Astrocyte of the hippocampus (primary cell): ENCODE measurements at places on chromosomes 1 and 21.

DNA sequence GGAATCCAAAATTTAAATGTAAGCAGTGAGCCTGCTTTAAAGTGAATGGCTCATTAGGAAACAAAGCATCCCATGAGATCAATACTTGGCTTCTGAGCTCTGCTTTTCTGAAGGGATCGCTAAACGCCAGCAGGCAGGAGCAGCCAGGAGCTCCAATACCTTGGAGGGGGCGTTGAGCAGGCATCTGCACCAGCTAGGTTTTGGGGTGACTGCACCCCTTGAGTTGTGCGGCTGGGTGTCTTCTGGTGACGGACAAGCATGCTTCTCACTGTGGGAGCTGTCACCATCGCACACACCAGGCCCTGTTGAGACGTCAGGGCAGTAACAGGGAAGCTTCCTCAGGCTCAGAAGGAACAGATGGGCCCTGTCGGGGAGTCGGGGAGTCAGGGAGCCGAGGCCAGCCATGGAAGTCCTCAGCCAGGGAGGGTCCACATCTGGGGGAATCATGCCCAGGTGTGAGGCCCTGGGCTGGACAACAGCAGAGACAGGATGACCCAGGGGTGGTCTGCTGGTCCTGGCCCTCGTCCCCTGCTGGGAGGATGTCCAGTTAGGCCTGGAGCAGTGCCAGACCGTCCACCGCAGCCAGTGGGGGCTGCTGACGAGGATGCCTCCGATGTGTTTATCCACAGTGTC lies 57.9 kb upstream of the ADARB1 start:
- no peak for DNase-seq

- no peak for DNase-seq
These were observed 15.2 kb downstream of the DOP1B start for GRCh38 chr21:36171741-36172331.

- DNase-seq, result peak; percentile 76
These were observed 59.3 kb downstream of the GPR88 start for GRCh38 chr1:100597061-100597741.

DNA sequence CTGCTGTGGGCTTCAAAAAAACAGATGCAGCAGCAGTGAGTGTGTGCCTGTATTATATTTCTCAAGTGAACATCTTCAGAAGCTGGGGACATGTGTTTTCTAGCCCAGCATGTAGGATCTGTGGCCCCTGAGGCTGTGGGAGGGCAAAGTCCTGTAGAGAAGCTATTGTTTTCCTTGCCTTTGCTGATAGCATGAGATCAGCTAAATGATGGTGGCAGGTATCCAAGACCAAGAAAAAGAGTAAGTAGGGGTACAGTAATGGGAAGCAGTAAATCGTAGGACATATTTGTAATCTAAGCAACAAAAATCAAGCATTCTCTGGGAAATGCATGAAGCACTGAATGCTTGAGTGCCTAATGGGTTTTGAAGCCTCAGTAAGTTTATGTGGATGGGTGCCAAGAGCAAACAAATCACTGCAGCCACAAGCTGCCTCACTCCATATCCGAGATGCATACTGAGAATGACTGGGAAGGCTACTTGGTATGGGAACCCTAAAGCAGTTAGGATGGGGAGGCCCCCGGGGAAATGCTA lies 98.3 kb downstream of the CD58 start:
- peak; percentile 79 for DNase-seq

DNA sequence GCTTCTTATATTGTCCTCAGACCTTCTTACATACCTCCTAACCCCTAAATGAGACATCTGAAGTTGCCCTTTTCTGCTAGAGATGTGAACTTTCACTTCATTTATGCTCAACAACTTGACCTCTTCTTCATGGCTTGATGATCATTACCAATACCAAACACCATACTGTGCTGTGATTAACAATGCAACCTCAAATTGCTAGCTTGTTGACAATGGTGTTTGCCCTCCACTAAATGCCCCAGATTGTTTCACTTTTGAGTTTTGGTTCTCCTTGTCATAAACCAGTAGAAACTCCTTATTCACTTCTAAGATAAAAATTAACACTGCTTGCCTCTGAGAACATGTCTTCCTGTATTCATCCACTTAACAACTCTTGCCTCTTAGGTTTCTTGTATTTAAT lies 5.6 kb downstream of the JAK1 start:
- DNase-seq, result no peak

GRCh38 chr1:15353839-15354579 lies 55.7 kb upstream of the EFHD2 start:
- DNase-seq, result no peak

DNA sequence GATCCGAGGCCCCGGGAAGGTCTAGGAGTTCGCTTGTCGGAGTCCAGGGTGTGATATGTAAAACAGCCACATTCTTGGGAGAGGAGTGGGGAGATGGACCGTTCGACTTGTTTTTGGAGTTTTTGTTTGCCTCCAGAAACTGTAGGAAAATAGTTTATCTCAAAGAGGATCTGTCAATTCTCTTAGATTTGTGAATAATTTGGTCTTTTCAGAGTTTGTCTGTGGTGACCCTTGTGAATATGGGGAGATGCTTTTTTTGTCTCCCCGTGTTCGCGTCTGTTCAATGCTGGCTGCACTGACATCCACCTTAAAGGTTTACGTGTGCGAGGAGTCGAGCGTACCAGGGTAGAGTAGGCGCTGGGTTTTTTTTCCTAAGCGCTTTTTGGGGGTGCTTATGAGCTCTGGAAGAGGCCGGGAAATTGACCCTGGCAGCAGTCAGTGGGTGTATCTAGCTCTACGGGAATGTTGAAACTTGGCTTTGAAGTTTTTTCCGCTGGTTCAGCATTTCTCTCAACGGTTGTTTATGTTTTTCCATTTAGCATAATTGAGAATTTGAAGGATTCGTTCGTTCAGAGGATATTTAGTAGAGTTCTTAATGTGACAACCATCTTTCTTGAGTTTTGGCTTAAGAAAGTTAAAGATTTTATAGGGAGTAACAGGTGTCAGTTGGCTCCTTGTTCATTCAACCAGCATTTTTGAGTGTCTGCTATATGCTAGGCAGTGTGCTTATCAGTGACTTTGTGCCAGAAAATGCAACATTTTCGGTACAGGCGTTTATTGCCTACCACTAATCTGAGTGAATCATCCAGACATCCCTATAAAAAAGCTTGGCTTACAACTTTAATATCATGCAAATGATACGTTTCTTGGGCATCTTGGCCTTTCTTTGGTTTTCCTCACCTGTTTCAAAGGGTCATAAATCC lies 1.2 kb downstream of the SZRD1 start:
- peak; percentile 24 for DNase-seq

GRCh38 chr1:170687621-170688020 lies 23.7 kb downstream of the PRRX1 start:
- no peak for DNase-seq

- DNase-seq, result no peak
These were observed 85.5 kb downstream of the PLPPR5 start for GRCh38 chr1:98919211-98919610.

GRCh38 chr1:22855668-22856606 lies 116.7 kb downstream of the LACTBL1 start:
- DNase-seq, result peak; percentile 44

GRCh38 chr1:26907071-26907917 lies 6.5 kb downstream of the NR0B2 start:
- peak; percentile 86 for DNase-seq

GRCh38 chr1:161885759-161886158 lies 119.6 kb downstream of the ATF6 start:
- no peak for DNase-seq

- DNase-seq, result no peak
These were observed 4.8 kb upstream of the IL6R start for GRCh38 chr1:154400381-154400801.

- DNase-seq, result no peak
These were observed 3.4 kb downstream of the FOXO6 start for GRCh38 chr1:41364442-41365319.

DNA sequence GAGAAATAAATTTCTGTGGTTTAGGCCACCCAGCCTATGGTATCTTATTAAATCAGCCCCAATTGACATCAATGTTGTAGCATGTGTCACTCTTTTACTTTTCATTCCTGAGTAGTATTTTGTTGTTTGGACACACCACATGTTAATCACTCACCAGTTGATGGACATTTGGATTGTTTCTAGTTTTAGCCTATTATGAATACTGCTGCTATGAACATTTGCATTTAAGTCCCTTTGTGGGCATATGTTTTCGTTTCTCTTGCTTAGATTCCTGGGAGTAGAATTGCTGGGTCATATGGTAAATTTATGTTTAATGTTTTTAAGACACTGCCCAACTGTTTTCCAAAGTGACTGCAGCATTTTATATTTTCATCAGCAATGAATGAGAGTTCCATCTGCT lies 50.2 kb upstream of the NUF2 start:
- DNase-seq, result no peak

- DNase-seq, result peak; percentile 77
These were observed 45.9 kb upstream of the COL6A1 start for GRCh38 chr21:45935628-45936027.
